ENCODE measurements at places on chromosomes 7 and 10.
A peak's percentile ranks its signal among the peaks of the same experiment; 100 is the strongest.

DNA sequence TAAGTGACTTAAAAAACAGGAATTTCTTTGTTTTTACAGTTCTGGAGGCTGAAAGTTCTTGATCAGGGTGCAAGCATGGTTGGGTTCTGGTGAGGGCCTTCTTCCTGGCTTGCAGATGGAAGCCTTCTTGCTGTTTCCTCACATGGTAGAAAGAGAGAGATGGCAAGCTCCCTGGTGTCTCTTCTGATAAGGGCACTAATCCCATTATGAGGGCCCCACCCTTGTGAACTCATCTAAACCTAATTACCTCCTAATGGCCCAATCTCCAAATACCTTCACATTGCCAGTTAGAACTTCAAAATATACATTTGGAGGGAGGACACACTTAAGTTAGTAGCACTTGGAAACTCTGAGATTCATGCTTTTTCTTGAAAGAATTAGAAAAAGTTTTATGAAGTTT, 314.4 kb upstream of the AOAH start:
- DNase-seq, result no peak

DNA sequence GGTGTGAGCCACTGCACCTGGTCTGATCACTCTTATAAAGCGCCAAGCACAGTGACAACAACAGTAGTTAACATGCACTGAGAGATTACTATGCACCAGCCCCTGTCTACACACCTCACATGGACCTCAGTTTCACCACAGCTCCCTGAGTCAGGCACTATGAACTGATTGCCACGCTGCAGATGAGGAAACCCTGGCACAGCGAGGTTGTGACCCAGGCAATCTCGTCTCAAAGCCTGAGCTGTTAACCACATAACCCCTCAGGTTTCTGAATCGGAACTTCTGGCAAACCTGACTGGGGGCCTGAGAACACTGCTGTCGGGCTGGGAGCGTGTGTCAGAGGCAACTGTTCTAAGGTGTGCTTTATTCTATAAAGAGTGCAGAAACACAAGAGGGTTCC, 150.8 kb downstream of the RNF216 start:
- DNase-seq, result peak; percentile 45

DNA sequence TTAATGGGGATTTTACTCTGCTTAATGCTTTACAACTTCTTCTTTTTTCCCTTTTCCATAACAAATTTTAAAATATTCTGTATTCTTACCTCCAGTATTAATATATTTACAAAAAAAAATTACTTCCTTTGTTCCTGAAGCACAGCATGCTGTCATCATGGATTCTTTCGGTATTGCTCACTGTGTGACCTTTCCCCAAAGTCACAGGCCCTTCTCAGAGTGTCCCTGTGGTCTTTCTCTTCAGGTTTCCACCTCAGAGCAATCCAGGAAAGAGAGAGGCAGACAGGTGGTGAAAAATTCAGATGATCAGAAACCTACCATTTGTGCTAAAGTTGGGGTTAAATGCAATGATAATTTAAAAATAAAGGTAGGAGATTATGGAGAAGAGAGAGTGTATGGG, 13.0 kb downstream of the AOAH start:
- DNase-seq, result no peak

- peak; percentile 19 for DNase-seq
These were observed 1.8 kb downstream of the ZMYND11 start for GRCh38 chr10:137031-137430.

DNA sequence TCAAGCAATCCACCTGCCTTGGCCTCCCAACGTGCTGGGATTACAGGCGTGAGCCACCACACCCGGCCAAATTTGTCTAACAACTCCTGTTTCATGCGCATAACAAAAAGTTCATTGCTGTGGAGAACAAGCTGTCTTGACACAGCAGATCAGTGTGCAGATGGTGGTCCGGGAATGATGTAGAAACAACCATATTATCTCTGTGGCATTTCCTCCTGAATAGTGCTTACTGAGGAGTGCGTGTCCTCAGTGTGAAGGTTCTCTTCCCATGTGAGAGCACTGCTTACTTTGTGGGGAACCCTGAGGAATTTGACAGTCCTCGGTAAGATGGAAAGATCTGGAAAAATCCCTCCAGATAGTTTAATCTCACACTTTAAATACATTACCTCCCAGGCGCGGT, 30.3 kb upstream of the ZNF438 start:
- DNase-seq, result no peak

DNA sequence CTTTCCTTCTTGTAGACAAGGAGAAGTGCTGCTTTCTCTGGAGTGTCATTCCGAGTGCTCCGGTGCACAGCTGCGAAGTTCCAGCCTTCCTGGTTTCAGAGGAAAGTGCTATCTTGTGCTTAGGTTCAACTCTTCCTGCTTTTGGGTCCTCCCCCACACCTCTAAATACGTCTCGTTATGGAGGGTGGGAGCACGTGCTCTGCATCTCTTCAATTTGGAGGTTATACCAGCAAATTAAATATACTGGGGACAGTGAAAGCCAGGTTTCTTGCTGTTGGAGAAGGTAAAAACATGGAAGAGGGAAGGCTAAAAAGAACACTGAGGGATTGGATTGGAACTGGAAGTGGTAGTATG, 2.4 kb upstream of the ESYT2 start:
- DNase-seq, result no peak

DNA sequence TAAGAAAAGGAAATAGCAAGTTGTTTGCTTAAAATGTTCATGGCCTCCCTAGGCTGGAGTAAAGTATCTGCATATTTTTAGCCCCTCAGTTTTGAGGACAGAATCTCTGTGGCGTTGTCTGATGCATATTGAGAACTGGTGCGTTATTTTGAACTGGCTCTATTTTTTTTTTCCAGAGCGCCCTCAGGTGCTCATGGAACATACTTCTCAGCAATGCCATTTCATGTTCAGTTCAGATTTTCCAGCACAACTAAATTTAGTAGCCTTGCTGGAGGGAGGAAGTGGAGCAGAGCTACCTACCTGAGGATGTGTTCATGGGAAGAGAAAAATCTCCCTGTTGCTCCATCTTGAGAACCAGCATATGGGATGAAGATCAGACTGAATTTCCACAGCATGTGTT, 870.5 kb downstream of the LRMDA start:
- DNase-seq, result no peak

DNA sequence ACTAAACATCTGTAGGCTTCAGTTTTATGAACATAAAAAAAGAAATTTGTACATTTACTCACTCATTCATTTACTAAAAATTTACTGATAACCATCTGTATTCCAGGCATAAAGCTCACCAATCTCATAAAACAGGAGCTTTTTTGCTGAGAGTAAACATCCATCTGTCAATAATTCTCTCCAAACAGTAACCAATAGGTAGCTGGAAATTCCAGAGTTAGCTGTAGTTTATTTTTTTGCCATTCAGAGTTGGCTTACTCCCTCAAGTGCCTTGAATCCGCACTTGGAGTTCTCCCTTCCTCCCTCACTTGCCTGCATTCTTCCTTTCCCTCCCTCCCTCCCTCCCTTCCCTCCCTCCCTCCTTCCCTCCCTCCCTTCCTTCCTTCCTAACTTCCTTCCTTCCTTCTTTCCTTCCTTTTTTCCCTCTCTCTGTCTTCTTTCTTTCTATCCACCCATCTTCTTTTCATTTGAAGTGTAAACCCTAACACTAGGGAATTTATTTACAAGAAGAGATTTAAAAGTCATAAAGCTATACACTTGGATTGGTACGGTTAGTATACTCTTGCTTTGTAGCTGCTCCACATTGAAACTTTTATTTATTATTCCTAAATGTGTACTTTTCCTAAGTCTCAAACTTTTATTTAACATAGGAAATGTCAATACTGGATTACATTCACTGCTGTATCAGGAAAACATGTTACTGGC, 44.6 kb upstream of the BICC1 start:
- no peak for DNase-seq

All from central memory CD8-positive, alpha-beta T cell (primary cell).